ENCODE measurements at places on chromosomes 3 and 15.

GRCh38 chr15:57054204-57054750, 135.8 kb downstream of the TCF12 start:
- DNase-seq: no peak

DNA sequence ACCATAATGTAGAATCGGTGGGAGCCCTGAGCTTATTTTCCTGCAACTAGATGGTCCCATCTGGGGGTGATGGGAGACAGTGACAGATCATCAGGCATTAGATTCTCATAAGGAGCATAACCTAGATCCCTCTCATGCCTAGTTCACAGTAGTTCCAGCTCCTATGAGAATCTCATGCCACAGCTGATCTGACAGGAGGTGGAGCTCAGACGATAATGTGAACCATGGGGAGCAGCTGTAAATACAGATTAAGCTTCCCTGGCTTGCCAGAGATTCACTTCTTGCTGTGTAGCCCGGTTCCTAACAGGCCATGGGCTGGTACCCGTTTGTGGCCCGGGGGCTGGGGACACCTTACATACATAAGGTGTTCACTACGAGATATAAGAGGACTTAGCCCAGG, 67.5 kb upstream of the LRRFIP2 start:
- DNase-seq: no peak

DNA sequence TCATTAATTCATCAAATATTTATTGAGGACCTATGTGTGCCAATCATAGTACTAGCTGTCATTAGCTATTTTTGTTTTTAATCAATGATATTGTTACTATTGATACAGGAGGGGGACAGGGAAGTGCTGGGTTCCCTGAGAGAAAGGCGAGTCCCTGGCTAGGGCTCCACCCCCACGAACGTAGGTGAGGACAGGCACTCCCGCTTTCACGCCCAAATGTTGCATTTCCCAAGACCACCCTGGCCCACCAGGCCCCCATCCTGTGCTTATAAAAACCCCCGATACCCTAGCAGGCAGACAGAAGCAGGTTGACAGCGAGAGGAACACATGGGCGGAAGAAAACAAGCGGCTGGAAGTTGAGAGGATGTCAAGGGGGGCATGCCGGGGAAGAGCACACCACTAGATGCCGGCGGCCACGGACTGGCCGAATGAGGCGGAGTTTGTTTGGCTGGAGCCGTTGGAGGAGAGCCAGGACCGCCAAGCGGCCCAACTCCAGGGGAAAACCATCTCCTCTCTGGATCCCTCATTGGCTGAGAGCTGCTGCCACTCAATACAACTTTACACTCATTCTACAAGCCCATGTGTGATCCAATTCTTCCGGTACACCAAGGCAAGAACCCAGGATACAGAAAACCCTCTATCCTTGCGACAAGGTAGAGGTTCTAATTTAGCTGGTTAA, 798.7 kb upstream of the SEMA6D start:
- no peak for DNase-seq

GRCh38 chr3:131960324-131960723, 74.5 kb downstream of the CPNE4 start:
- no peak for DNase-seq

- DNase-seq: no peak
These were observed 23.3 kb upstream of the CYP11A1 start for GRCh38 chr15:74390647-74391288.

- no peak for DNase-seq
These were observed 64.5 kb downstream of the ALCAM start for GRCh38 chr3:105431200-105431599.

GRCh38 chr15:84151205-84151931, 84.2 kb upstream of the GOLGA6L4 start:
- no peak for DNase-seq

- no peak for DNase-seq
These were observed 16.0 kb upstream of the ZNF710 start for GRCh38 chr15:89985111-89985510.

DNA sequence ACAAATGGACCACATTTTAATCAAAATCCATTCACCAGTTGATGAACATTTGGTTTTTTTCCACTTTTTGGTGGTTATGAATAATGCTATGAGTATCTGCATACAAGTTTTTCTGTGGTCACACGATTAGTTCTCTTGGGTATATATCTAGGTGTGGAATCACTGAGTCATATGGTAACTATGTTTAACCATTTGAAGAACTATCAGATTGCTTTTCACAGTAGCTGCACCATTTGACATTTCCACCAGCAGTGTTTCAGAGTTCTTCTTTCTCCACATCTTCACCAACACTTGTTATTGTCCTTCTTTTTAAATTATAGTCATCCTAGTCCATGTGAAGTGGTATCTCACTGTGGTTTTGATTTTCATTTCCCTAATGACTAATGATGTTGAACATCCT, 33.3 kb upstream of the ATG7 start:
- no peak for DNase-seq

DNA sequence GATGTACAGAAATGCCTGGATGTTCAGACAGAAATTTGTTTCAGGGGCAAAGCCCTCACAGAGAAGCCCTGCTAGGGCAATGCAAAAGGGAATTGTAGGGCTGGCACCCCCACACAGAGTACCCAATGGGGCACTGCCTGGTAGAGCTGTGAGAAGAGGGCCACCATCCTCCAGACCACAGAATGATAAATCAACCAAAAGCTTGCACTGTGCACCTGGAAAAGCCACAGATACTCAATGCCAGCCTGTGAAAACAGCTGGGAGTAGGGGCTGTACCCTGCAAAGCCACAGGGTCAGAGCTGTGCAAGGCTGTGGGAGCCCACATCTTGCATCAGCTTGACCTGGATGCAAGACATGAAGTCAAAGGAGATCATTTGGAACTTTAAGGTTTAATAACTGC, 477.9 kb upstream of the NECTIN3 start:
- no peak for DNase-seq

- no peak for DNase-seq
These were observed 13.3 kb downstream of the RHCG start for GRCh38 chr15:89483079-89483478.

GRCh38 chr3:47392933-47393332, 12.1 kb downstream of the PTPN23 start:
- DNase-seq: no peak

GRCh38 chr3:138344754-138345153, 3.6 kb upstream of the MRAS start:
- no peak for DNase-seq

DNA sequence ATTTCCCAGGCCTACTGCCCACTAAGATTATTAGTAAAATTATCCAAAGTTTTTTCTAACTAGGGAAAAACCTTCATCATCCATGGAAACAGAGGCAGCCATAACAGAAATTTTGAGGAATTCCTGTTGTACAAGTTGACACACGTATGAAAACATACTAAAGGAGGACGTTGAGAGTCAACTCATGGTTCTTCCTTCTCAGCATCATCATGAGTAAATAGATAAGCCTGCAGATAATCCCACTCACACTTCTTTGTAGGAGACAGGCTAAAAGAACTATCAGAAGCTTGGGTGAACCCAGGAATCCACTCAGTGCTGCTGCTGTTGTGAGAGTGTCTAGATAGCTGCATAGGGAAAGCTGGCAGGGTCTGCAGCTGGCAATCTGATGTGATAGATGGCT, 694.8 kb upstream of the NR2F2 start:
- DNase-seq: no peak

DNA sequence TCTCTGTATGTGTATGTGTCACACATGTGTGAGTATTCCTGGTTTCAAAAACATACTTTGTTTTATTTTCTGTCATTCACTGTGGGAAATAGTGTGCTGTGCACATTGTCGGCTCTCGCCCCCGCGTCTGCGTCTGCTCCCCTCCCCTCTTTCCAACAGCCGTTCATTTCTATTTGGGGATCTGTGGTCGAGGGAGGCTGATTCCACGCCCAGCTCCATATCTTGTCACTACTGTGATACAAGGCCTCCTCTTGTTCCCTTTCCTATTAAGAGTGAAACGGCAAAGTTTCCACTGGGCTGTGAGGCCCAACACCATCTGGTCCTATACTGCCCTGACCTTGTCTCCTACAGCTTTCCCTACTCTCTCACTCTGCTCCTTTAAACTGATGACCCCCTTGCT, 172.5 kb upstream of the LRIG1 start:
- no peak for DNase-seq

DNA sequence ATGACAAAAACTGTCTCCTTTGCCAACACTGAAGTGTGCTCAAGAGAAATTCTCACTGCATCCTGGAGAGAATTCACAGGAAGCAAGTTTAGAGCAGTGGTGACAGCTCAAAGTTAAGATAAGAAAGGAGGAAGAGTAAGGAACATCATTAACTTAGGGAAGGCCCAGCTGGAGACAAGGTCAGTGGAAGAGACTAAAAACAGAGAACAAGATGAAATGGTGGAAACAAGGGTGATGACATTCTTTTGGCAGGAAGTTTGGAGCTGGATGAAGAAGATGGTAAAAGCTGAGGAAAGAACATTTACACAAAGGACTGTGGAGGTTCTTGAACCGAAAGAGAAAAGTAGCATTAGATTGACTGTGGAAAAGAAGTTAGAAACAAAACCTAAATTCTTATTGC, 6.7 kb upstream of the SUCLG2 start:
- no peak for DNase-seq

- DNase-seq: no peak
These were observed 117.4 kb upstream of the LPP start for GRCh38 chr3:188036375-188037194.

GRCh38 chr3:51710631-51711351, 3.9 kb downstream of the GRM2 start:
- no peak for DNase-seq

DNA sequence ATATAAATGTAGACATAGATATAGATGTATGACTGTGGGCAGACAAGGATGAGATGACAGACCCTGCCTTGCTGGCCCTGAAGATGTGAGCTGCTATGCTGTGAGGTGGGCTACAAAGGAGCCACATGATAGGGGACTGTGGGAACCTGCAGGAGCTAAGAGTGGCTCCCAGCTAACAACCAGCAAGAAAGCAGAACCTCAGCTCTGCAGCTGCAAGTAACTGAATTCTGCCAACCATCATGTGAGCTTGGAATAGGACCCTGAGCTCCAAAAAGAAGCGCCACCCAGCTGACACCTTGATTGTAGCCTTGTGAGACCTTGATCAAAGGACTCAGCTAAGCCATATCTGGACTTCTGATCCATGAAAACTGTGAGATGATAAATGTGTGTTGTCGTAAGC, 123.3 kb upstream of the GRM7 start:
- DNase-seq: no peak

GRCh38 chr15:39642011-39642640, 61.2 kb downstream of the THBS1 start:
- DNase-seq: no peak

- peak; percentile 29 for DNase-seq
These were observed 9.5 kb downstream of the CA12 start for GRCh38 chr15:63372018-63372705.

- no peak for DNase-seq
These were observed 5.3 kb downstream of the PDIA5 start for GRCh38 chr3:123072152-123072551.

GRCh38 chr3:180085122-180085710, 48.5 kb upstream of the PEX5L start:
- DNase-seq: no peak

DNA sequence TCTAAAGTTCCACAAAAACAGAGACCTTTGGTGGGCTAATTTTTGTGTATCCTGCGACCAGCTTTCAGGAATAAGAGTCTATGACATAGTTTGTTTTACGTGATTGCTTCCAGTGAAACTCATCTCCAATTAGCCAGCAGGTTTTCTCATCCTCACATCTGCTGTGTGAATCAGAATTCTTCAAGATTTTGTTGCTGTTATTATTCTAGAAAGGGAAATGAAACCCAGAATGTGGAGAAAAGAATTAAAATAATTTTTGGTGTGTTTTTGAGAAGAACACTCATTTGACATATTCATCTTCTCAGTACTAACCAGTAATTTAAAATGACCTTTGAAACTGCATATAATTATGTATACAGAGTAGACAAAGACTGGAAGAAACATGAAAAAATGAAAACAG, 175.9 kb downstream of the USP13 start:
- DNase-seq: no peak

DNA sequence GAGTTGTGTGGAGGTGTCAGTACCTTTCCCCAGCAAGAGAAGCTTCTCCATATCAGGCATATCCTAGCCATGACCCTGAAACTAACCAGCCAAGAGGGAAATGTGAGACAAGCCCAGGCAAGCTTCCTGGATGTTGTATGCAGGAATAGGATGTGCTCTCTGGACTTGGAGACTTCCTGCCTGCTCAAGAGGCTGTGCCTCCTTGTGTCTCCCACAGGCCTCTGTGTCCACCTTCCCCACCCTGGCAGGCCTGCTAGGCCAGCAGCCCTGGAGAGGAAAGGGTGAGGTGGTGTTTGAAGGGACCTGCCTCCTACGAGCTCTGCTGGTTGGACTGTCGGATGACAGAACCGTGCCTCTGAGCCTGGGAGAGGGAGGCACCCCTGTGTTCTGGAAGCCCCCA, 2.1 kb upstream of the DYNLT2B start:
- no peak for DNase-seq

GRCh38 chr3:43243590-43244587, 42.5 kb upstream of the SNRK start:
- DNase-seq: no peak

GRCh38 chr15:99312794-99313193, 61.5 kb downstream of the LRRC28 start:
- no peak for DNase-seq

DNA sequence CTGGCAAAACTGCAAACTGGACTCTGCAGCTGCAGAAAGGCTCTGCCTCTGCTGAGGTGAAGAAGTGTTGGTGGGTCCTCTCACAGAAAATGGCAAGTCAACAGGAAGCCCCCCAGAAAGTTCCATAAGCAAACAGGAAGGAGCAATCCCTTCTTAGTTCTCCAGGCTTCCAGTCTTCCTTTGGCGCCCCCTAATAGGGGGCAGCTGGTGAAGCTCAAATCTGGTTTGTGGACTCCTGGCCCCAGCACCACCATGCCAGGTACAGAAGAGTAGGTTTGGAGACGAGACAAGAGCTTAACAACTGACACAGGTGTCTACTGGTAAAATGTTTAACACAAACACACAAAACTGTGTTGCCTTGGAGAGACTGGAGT, 35.5 kb downstream of the LEO1 start:
- no peak for DNase-seq

- no peak for DNase-seq
These were observed 480 bp downstream of the CHRNA7 start for GRCh38 chr15:32030795-32031194.

DNA sequence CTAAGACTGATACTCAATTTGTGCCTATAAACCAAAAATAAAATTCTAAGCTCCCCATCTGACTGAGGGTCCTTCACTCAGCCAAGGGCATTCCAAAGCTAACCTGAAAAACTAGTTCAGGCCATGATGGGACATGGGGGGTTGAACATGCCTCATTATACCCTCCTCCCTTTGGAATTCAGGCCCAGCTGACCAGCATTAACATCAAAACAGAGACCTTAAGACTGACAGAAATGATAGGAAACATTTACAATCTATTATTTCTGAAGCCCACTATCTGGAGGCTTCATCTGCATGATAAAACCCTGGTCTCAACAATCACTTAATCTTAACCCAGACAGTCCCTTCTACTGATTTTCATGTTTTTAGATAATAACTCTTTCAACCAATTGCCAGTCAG, 140.4 kb downstream of the ANO10 start:
- no peak for DNase-seq

All from stimulated activated CD4-positive, alpha-beta T cell treated with anti-CD3 and anti-CD28 coated beads, Interleukin-1b, Interleukin-23, amount 100 ng/mL, for 24 hours (primary cell).